Stimulated activated naive B cell treated with anti-CD40 and anti-IgM and Interleukin-4, amounts not matched to agents 10 μg/mL and 1 μg/mL and 100 μg/mL, for 72 hours (primary cell): ENCODE measurements at places on chromosomes 3 and 15.

GRCh38 chr3:65939801-65940246 is 98.9 kb downstream of the MAGI1 start:
- no peaks in the 10 kb centered on the region for H3K4me1 ChIP-seq
- DNase-seq, result no peak
- H3K27ac ChIP-seq, result no peak overlapping the region

DNA sequence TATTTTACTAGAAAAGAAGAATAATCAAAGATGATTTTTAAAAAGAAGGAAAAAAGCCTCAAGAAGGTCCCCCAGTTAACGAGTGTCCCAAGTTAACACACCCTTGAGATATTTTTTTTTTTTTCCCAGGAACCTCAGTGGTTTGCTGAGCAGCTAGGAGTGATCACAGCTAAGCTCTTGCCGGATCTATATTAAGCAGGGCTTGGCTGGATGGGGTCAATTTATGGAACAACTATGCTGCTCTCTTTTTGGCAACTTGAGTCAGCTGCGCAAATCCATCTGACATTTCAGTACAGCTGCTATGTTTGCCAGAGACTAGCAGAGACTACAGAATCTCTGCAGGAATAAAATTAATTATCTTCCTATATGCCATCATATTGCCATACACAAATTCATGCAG is at the start of gene LMOD3:
LMOD3 (minus strand) TSS at position 193 of the 400 bp plus-strand sequence. CDS start 209 bp downstream, outside the sequence.
- no peak within 1 kb of the TSS for H3K4me3 ChIP-seq
- no peaks in the 10 kb centered on the region for H3K27me3 ChIP-seq
- no peak within 1 kb of the TSS for H3K27ac ChIP-seq
- no peak for DNase-seq

DNA sequence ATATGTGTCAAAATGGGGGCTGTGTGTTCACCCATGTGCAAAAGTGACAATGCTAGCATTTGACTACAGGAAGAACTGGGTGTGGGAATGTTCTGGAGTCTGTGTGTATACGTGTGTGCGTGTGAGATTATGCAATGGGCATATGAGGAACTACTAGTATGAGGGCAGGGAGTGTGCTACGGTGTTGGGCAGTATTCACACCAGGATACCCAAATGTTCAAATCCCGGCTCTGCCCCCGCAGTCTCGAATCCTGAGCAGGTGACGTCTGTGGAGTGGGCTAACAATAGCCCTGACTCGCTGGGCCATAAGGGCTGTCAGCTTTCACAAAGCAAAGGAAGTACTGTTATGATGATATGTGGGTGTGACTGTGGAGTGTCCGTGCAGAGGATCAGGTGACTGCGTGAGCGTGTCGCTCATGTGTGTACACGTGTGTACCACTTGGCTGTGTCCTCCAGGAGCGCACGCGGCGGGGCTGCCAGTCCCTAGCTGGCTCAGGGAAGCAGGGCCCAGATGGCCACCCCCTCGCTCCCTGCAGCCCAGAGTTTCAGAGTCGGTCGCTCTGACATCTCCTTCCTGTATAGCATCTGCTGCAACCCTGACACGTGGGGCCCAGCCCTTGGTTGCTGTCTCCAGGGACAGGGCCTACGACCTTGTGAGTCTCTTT is 27.2 kb downstream of the IQSEC1 start:
- H3K27me3 ChIP-seq, result no peaks in the 10 kb centered on the region
- H3K27ac ChIP-seq, result peak overlapping the region; percentile 91
- peaks cover 69% of the 10 kb centered on the region for H3K4me1 ChIP-seq
- peak; percentile 76 for DNase-seq

- H3K4me1 ChIP-seq, result no peaks in the 10 kb centered on the region
- H3K4me3 ChIP-seq, result no peak overlapping the region
- H3K27me3 ChIP-seq, result no peaks in the 10 kb centered on the region
- DNase-seq, result no peak
Observed at GRCh38 chr3:104323226-104323625, 1043.5 kb upstream of the ALCAM start.

GRCh38 chr3:5220193-5220592 is 32.7 kb downstream of the EDEM1 start:
- H3K36me3 ChIP-seq, result peaks cover 43% of the 10 kb centered on the region
- H3K4me3 ChIP-seq, result peak overlapping the region; percentile 36
- H3K27me3 ChIP-seq, result no peaks in the 10 kb centered on the region
- peaks cover 11% of the 10 kb centered on the region for H3K4me1 ChIP-seq
- H3K27ac ChIP-seq, result peak overlapping the region; percentile 48
- DNase-seq, result no peak

DNA sequence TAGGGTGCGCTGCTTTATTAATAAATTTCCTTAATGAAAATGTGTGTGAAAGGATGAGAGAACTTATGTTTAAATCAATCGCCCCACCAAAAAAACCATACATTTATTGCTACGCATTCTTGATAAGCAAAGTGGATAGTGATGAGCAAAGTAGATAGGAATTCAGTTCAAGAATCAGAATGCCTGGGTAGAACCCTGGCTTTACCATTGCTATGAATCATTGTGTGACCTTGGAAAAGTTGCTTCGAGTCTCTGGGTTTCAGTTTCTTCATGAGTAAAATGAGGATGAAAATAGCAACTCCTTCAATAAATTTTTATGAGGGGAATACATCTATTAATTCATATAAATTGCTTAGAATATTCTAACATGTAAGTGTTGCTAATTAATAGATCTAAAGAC is 2.6 kb upstream of the ALCAM start:
- H3K36me3 ChIP-seq, result peaks cover 12% of the 10 kb centered on the region
- H3K27me3 ChIP-seq, result peaks cover 5% of the 10 kb centered on the region
- H3K4me3 ChIP-seq, result no peak overlapping the region
- no peak overlapping the region for H3K27ac ChIP-seq

DNA sequence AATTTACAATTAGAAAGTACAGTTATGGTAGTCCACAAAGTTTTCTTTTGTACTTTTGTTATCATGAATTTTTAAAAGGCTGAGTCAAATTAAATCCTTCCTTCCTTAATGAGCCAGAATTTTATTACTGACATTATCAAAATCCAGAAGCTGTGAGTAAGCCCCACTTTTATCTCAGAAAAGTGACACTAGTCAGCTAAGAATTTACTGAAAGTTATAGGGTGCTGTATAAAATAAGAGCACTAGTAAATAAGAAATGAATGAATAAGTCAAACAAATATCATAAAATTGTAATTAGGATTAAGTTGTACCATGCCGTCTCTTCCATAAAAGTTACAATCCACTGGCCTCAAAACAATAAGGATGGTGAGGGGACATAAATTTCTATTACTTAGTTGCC is 15.3 kb downstream of the PLOD2 start:
- no peaks in the 10 kb centered on the region for H3K36me3 ChIP-seq
- H3K4me1 ChIP-seq, result no peaks in the 10 kb centered on the region
- no peak overlapping the region for H3K4me3 ChIP-seq
- no peak overlapping the region for H3K27ac ChIP-seq
- DNase-seq, result no peak
